A172 (cell line): ENCODE measurements at places on chromosomes 11 and 22. TPM values are rescaled to one million over a fixed set of nuclear protein-coding genes. Genes with fewer than 3 reads are reported as not detected.

The UBQLN3 gene
- not detected in 2 replicates for total RNA-seq

The C11orf52 gene
- total RNA-seq = not detected in 2 replicates

The CECR2 gene
- not detected in 2 replicates for total RNA-seq

DNA sequence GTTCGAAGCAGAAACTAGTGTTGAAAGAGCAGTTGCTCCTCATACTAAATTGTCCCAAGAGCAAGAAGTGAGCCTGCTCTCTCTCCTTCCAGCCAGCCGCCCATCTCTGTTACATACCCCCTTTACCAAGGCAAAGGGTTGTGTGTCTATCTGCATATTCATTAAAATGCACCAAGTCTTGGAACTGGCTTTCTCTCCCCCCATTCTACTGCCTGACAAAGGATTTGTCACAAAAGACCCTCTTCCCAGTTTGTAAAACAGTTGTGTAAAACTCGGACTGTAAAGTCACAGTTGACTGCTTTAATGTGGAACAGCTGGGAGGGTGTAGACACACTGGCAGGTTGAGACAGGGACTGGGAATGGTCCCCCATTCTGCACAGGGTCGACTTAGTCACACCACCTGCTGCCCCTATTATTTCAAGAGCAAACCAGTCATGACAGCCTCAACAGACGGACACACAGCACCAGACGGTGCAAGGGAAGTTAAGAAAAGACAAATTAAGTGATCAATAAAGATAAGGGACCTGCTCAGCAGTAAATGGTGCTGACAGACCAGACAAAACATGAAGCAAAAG, 60.0 kb upstream of the HTATIP2 start:
- DNase-seq = no peak

GRCh38 chr11:17734418-17734911, at the start of gene KCNC1:
Gene KCNC1, plus strand, starts transcription at chr11:17734781. Its CDS starts 1,222 bp downstream, at chr11:17736003.
- peak; percentile 16 for DNase-seq

DNA sequence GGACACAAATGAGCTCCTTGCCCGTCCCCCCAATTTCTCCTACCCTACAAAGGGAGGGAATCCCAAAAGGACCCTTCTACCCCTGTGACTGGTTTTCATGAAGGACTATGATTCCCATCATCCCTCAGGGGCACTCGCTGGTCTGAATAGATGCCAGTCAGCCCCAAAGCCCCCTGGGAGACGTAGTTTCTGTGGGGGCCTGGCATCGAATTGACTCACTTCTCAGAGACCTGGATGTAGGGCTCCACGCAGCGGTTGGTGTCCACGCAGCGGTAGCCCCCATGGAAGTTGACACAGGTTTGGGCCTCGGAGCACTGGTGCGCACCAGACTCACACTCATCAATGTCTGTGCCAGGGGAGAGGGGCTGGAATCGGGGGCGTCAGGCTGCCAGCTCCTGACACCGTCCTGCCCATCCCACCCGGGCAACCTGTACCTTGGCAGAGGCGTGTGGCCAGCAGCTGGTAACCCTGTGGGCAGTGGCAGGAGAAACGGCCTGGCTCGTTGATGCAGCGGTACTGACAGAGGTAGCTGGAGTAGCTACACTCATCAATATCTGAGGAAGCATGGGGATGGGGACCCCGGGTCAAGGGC, 4.4 kb downstream of the EFEMP2 start:
- DNase-seq = no peak

The PTPRJ gene
- 15.2 and 15.8 TPM in 2 replicates for total RNA-seq

DNA sequence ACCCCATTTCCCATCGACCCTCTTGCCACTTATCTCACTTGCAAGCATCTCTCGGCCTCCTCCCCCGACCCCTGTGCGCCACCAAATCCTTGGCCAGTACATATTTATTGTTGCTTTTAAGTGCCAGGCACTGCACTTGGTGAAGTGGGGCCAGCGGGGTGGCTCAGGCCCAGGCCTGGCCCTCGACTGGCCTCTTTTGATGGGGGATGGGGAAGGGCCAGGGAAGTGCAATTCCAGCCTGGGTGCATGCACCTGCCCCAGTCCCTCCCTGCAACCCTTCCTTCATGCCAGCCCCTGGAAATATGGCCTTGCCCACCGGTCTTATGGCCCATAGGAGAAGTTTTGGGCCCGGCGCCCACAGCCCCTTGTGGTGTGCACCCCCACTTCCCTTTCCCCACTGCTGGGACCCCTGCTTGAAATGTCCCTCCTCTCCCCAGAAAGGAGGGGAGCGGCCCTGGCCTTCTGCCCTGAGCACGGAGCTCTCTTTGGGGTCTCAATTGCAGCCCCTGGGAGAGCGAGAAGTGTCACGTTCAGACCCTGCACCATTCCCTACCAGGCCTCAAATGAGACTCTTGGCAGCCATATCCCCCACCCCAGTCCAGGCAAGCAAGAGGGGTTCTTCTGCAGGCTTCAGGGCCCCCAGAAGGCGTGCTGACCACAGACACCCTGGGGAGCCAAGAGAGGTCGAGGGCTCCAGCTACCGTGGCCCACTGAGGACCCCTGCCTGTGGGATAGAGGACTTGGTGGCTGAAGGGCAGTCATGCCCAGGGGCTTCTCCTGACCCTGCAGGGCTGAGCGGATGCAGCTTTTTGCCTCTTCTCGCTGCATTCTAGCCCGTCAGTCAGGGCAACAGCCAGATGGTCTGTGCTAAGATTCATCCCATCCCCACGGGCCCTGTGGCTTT, 961 bp downstream of the SUSD2 start:
- DNase-seq = no peak

The MPST gene
- 57.0 and 68.4 TPM in 2 replicates for total RNA-seq
